Hematopoietic multipotent progenitor cell treated with erythropoietin and hydrocortisone succinate and interleukin-3 and kit ligand, for 6 days (in vitro differentiated cells): ENCODE measurements at places on chromosomes 6 and 20.

DNA sequence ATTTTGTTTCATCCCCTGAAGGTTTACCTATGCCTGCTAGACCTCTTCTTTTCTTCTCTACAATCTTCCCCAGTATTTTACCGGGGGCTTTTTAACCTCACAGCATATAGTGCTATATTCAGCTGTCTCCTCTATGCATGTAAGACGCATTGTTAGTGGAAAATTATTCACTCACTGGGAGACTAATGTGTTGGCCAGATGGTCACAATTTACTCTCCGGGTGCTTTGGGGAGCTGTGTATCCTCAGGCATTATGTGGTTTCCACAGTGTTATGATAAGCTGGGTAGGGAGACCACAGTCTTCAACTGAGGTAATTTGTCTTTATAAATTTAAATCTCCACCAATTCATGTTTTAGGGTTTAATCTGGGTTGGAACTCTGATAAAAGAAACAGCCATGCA is 553.8 kb upstream of the PTCHD4 start:
- DNase-seq, result no peak

- no peak for DNase-seq
Measured at GRCh38 chr6:122140031-122140430, 259.4 kb upstream of the HSF2 start.

GRCh38 chr20:4217349-4217841 is 202.0 kb upstream of the RNF24 start:
- no peak for DNase-seq

GRCh38 chr20:61516346-61517208 is 264.5 kb downstream of the CDH4 start:
- DNase-seq, result no peak

DNA sequence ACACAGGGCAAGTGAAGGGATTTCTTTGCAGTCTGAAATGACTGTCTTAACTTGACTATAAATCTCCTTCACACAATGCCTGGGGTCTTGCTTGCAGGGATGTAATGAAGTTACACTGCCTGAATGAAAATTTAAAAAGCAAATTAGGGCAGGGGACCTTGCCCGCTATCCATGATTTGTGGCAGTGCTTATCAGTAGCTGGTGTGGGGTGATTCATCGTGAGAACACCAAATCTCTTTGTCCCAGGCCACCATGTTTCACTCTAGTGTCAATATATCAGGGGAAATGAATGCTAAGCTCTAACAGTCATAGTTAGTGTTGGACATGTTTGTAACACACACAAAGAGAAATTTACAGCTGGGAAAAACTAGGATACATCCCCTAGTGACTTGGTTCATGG is 713.7 kb upstream of the EPHA7 start:
- DNase-seq, result no peak

GRCh38 chr6:35146453-35146852 is 5.3 kb upstream of the TCP11 start:
- peak; percentile 70 for DNase-seq

DNA sequence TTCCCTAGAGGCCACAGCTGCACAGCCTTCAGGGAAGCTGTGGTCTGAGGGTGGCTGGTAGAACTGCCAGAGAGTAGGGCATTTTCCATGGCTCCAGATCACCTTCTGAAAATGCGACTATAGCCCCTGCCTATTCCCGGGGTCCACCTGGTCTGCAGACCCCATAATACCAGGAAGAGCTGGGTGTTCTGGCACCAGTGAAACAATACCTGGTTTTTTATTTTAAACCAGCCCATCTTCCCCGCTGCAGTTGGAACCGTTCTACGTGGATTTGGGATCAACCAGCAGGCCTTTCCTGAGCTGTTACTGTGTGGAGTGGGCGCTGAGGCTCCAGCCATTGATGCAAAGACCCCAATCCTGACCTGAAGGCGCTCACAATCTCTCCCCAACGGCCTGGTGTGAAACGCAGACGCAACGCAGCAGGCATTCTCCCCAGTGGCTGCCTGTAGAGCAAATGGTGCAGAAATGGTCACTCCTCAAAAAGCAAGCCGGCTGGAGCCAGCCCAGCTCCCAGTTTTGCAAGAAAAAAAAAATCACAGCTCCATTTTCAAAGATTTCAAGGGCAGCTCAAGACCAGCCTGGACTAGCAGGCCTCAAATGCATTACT is 11.3 kb downstream of the NPEPL1 start:
- no peak for DNase-seq

- DNase-seq, result no peak
Measured at GRCh38 chr6:43339168-43339567, 30.3 kb downstream of the ZNF318 start.

DNA sequence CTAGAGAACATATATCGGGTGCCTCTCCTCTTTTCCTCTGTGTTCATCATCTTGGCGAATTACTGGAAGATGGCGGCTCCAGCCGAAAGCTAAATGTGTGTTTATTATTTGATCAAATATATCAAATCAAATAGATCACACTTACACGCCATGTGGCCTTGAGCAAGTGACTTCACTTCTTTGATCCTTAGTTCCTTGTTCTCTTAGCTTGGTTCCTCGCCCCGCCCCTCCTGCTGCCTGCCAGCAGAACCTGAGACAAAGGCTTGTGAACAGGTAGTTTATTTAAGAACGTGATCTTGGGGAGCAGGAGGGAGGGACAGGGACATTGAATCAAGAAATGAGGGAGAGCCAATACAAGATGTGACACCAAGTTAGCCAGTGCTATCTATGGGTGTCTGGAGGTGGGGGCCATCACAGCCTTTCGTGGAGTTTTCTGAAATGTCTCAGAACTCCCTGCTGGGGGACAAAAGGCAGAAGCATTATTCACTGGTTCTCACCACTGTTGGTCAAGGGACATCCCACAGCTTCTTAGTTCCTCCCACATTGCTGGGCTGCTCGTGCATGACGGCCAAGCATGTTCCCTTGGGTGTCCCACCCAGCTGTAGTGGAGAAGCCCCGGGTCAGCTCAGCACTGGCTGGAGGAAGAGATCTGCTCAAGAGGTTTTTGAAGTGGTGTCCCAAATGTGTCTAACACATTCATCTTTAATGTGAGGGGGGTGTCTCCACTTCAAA is 44.9 kb upstream of the RNF24 start:
- no peak for DNase-seq

DNA sequence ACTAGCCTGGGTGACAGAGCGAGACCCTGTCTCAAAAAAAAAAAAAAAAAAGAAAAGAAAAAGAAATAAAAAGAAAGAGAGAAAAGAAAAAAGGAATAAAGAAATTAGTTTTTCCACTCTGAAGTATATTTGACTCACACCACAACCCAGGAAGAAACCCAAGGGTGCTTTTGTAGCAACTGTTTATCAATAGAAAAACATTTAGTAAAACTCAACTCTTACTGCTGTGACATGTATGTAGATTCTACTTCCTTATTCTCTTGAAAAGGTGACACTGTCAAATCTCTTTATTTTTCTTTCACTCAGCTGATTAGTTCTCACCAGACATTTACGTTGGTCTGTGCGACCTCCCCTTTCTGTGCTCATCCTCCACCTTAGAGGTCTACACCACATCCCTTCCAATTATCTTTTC is 99.9 kb upstream of the SHLD1 start:
- no peak for DNase-seq

DNA sequence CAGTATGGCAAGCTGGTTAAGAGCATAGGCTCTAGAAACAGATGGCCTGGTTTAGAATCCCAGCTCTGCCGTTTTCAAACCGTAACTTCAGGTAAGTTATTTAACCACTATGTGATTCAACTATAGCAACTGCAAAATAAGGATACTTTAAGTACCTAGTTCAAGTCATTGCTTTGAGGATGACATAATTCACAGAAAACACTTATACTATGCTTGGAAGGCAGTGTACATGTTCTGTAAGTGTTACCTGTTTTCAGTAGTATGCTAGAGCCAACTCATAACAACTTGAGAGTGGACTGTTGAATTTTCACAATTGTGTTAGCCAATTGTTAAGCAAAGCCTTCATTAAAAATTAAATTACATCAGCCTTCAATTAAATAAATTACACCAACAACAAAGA is 134.8 kb upstream of the BEND6 start:
- no peak for DNase-seq

- no peak for DNase-seq
Measured at GRCh38 chr6:151408858-151409257, 17.5 kb upstream of the ZBTB2 start.

GRCh38 chr6:137162692-137163306 is 10.6 kb downstream of the IL22RA2 start:
- DNase-seq, result no peak

DNA sequence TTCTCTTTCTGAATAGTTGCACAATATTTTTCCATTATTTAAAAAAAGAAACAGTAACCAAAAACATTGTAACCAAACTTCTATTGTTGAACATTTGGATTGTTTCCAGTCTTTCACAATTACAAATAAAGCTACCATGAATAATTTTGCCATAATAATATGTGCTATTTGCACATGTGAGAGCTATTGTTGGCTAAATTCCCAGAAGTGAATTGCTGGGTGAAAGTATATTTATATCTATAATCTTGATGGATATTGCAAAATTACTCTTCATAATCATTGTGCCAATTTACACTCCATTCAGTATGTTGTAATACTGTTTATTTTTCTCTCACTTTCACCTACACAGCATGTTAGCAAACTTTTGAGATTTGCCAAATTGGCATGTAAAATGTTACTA is 36.6 kb upstream of the SLC22A16 start:
- peak; percentile 50 for DNase-seq

DNA sequence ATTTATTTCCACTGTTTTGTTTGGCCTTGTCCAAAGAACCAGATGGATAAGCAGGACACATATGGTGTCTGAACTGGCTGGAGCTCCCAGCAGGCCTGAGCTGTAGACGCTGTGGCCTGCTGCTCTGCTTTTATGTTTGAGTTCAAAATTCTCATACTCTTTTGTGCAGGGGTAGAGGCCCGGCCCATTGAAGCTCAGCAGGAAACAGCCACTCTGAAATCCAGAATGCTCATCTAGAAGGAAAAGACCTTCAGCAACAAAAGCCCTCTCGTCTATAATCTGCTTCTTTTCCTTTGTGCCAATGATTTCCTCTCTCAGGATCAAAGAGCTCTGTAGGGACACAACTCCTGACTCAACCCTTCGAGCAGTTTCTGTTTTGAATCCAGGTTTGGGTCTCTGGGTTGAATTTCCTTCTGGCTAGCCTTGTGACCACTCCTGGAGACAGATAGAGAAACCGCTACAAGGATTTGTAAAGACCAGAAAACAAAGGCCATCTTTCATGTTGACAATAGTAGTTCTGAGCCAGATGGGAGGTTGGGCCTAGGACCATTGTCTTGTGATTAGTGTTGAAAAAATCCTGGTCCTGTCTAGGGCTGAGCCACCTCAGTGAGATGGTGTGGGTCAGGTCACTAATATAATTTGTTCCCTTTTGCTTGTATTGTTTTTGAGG is 446.7 kb downstream of the BCKDHB start:
- DNase-seq, result no peak

DNA sequence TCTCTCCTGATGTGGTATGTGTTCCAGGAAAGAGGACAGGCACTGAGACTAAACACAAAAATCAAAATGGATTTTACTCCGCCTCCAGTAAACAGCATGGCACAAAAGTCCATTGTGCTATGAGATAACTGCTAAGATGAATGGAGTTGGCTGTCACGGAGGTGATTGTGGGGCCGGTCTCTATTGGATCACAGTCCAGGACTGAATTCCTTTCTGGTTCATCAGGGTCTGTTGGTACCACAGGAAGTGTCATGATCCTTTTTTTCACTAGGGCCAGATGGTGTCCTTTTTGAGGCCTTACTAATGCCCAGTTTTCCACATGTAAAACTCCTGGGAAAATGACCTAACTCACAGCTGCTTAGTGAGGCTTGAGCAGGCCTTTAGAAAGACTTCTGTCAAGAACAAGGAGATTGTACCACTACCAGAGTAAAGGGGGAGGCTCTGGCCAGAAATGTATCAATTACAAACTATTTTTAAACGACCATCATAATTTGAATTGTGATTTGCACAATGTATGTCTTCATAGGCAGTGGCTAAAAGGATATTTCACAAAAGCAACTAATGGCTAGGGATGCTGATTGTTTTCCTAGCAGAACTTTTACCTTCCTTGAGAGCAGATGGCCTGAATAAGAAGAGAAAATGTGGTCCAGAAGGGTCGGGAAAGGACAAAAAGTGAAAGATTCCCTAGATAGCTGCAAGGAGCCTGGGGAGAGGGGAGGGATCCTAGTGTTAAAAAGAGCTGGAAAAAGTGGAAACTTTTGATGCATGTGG is 192.2 kb upstream of the POU3F2 start:
- DNase-seq, result no peak

DNA sequence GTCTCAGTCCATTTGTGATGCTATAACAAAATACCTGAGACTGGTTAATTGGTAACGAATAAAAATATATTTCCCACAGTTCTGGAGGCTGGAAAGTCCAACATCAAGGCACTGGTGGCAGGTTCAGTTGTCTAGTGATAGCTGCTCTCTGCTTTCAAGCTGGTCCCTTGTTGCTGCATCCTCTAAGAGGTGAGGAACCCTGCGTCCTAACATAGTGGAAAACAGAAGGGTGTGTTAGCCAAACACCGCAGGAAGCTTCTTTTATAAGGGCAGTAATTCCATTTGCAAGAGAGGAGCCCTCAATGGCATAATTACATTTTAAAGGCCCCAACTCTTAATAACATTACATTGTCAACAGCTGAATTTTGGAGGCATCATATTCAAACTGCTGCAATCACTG is 372.7 kb downstream of the ADGRB3 start:
- no peak for DNase-seq

GRCh38 chr20:1944345-1945091 is 49.3 kb downstream of the SIRPA start:
- no peak for DNase-seq

GRCh38 chr6:115740907-115741306 is 319.8 kb downstream of the FRK start:
- DNase-seq, result no peak

- DNase-seq, result no peak
Measured at GRCh38 chr6:148422085-148422484, 79.4 kb downstream of the SASH1 start.

DNA sequence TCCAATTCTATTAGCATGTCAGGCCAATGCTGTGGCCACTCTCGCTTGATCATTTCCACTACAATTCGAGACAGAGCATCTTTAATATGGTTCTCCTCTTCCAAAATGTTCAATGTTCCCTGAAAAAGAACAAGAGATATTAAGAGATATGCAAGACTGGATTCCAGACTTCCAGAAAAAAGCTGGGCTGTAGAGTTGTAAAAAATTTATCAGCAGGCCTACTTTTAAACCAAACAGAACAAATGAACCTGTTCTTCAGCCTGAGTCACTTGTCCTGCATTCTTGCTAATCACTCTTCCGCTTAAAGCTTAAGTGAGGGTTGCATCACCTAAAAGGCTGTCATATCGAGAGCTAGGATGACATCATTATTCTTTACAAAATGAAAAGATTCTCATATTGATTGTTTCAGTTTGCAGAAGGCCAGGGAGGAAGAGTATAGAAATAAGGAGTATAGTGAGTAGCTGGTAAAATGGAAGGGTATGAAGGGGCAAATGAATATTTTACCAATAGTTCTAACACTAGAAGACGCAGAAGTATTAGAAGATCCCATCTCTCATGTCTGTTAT is 4.9 kb downstream of the XPO5 start:
- DNase-seq, result no peak

GRCh38 chr20:25459916-25460535 is 52.6 kb downstream of the GINS1 start:
- DNase-seq, result no peak
